T-helper 17 cell (primary cell): ENCODE measurements at places on chromosomes 5 and 9.
A peak's percentile ranks its signal among the peaks of the same experiment; 100 is the strongest.

- peak; percentile 52 for DNase-seq
These were observed 17.9 kb downstream of the CXCL14 start for GRCh38 chr5:135560858-135561257.

DNA sequence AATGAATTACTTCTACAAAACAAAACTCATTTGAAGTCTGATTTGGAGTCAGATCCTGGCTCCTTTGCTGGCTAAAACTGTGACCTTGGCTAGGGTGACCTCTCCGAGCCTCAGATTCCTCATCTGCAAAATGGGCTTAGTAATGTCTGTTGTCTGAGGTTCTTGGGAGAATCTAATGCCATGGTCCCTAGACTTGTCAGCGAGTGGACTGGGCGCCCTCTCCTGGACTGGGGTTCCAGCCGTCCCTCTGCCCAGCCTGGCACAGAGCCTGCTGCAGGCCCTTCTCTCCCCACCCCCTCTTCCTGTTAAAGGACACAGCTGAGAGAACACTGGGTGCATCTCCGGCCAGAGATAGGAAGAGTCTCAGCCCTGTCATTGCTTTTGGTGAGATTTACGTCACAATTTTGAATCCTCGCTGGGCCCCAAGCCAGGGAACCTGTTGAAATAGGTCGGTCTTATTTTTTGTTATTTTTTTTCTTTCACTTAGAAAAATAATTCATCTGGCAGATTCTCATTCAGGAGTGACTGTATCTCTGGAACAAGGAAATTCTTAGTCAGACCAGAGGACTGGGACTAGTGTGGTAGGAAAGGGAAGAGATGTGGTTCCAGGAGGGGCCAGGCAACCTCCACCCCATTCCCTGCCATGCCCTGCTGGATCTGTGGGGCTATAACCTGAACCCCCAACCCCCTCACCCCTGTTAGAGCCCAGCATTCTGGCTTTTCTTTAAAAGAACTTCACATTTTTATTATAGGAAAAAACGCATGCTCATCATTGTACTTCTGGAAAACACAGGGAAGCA lies 48.2 kb upstream of the RPL26L1 start:
- DNase-seq: no peak

- no peak for DNase-seq
These were observed 214.8 kb upstream of the PIK3R1 start for GRCh38 chr5:68000805-68001204.

GRCh38 chr5:142901476-142902185 lies 131.5 kb downstream of the ARHGAP26 start:
- no peak for DNase-seq

- no peak for DNase-seq
These were observed 81.9 kb downstream of the TNC start for GRCh38 chr9:115035841-115036612.

GRCh38 chr5:171493646-171494393 lies 74.4 kb downstream of the FGF18 start:
- no peak for DNase-seq

GRCh38 chr5:27773166-27773565 lies 734.8 kb upstream of the CDH9 start:
- DNase-seq: no peak

DNA sequence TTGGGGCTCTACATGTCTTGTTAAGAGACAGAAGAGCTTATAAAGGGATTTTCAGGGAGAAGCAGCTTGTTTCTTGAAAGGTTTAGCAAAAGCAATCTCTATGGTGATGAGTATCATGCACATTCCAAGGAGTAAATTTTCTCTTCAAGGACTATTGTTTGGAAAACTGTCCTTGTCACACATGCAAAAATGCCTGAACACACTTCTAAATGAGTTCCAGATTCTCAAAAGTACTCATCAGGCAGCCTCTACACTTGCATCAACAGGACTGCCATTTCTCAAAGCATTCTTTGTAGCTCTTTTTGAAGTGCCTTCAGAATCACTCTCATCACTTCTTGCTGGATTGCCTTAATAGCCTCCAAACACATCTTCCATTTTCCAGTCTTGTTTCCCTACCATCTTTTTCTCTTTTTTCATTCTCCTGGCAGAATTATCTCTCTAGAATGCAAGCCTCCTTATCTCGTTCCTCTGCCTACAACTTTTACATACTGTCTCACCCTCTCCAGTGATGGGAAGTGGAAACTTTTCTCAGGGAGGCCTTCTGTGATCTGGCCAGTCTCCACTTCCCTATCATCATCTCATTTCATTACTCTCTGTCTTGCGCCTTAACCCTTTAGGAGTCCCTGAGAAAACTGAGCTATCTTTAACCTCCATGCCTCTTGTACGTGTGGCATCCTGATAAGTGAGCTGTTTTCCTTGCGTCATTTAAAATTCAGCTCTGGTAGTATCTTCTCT lies 631.5 kb upstream of the TLE4 start:
- no peak for DNase-seq

- no peak for DNase-seq
These were observed 50.8 kb downstream of the SEC61B start for GRCh38 chr9:99272836-99273235.

DNA sequence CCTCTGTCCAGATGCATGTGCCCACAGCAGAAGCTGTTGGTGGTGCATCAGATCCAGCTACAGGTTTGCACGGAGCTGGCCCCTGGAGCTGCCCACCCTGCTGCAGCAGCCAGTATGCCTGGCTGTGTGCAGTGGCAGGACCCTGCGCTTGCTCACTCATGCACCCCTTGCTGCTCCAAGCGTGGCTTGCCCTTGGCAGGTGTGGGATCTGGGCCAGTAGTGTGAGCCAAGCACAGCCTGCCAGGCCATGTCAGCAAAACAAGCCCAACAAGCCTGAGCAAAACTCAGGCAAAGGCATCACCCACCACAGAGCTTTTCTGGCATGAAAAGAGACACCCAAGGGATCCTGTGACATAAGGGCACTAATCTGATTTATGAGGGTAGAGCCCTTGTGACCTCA lies 18.3 kb upstream of the ECPAS start:
- no peak for DNase-seq

GRCh38 chr9:87588339-87588738 lies 90.7 kb downstream of the DAPK1 start:
- DNase-seq: no peak

DNA sequence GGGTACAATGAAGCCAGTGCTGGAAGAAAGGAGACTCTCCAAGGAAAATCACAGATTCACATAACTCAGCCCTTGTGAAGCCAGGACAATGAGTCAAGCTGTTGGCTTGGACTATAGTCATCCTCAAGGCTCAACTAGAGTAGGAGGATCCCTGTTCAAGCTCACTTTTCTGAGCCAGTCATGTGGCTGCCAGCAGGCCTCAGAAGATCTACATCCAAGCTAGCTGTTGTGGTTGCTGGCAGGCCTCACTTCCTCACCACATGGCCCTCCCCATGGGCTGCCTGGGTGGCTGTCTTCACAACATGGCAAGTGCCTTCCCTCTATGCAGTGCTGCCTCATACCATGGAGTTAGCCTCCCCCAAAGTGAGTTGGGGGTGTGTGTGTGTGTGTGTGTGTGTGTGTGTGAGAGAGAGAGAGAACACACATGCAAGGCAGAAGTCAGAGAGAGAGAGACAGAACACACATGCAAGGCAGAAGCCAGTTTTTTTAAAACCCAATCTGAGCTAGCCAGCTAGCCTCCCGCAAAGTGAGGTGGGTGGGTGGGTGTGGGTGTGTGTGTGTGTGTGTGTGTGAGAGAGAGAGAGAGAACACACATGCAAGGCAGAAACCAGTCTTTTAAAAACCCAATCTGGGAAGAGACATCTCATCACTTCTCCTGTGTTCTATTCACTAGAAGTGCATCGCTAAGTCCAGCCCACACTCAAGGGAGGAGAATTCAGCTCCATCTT lies 17.1 kb downstream of the SCAI start:
- peak; percentile 44 for DNase-seq

- no peak for DNase-seq
These were observed 97.9 kb downstream of the CDH6 start for GRCh38 chr5:31291323-31291854.

- no peak for DNase-seq
These were observed 155.5 kb downstream of the RAB3C start for GRCh38 chr5:58738336-58738735.

DNA sequence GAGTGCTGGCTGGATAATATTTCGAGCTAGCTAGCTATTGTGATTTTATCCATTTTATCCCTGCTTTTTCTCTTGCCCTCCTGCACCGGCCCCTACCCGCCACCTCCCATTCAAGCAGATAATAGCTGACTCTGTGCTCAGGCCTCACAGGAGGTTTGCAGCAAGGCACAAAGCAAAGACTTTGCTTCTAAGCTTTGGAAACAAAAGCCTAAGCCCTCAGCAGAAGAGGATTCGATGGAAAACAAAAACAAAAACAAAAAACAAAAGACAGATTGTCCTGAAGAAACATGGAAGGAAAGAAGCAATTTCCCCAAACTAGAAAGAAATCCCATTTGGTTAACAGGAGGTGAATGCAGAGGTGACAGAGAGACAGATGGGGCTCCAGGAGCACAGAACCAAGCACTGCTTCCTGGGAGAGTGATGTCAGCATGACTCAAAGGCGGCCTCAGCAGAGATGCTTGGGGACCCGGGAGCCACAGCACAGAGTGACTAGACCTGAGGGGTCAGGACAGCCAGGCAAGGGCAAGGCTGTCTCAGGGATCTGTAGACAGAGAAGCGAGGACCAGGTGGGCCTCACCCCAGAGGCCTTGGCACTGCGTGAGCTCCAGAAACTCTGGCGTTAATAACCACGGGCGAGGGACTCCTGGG lies 28.4 kb downstream of the MTX3 start:
- no peak for DNase-seq

GRCh38 chr5:113330533-113331208 lies 104.1 kb downstream of the TSSK1B start:
- no peak for DNase-seq

- peak; percentile 73 for DNase-seq
These were observed 10.3 kb upstream of the CD180 start for GRCh38 chr5:67206929-67207328.

GRCh38 chr9:134778841-134779411 lies 101.7 kb upstream of the FCN2 start:
- DNase-seq: no peak

DNA sequence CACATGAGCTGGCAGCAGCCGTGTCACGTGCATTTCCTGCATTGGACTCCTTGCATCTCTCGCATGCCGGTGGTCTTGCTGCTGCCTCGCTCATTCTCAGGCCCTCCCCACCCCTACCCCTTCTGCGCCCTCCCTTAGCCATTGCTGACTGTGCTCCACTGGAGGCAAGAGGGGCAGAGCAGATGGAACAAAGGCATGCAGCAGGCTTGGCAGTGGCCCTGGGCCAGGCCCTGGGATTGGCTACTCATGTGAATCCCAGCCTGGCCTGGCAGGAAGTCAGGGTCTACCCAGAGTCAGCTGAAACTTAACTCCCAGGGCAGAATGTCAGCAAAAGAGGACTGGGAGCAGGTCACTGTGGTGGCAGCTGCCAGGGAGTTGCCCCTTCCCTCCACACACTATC lies 62.3 kb downstream of the TSTD2 start:
- DNase-seq: no peak

GRCh38 chr9:104553261-104553660 lies 15.7 kb upstream of the OR13C8 start:
- DNase-seq: no peak

DNA sequence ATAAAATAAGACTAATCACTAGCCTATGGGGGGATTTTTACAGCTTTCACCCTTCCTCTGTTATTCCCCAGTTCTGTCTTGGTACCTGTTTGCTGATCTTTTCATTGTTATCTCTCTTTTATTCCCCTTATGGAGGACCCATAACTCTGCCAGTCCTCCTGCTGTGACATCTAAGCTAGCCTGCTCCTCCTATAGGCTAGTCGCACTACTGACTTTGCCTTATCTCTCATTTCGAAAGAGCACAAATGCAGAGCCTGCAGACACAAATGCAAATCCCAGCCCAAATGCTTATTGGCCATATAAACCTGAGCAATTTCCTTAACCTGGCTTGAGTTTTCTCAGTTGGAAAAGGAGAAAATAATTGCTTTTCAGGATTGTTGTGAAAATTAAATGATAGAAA lies 59.1 kb upstream of the CAMK4 start:
- no peak for DNase-seq

DNA sequence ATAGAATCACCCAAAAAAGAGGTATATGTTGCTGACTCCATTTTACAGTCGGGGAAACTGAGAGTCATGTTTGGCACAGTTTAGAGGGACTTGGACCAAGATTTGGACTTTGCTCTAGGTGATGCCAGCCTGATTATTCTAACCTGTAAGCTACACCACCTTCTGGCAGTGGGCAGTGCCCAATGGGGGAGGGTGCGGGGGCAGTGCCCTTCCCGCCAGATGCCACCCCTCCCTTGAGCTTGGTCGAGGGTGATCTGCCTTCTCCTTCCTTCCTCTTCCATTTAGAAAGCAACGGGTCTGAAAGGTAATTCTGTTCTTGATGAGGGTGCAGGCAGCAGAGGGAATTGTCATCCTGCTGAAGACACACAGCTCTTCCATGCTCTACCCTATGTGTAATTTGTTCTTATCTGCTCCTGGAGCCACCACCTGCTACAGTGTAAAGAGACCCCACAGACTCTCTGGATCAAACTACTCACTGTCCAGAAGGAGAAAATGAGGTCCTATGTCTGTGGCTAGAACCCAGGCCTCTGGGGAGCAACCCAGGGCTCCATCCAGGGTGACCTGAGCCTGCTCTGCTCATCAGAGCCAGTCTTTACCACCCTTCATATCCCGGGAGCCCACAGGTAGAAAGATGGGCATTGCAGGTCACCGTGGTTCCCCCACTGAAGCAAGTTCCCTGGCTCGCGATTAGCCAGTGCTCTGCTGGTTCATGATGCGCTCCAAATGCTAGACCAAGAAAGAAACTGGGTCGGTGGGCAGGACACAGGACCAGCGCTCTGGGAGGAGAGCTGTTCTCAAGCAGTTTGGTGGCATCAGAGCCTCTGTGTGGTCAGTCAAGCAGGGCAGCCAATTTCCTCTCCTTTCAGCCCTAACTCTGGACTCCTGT lies 156.2 kb downstream of the RGS3 start:
- DNase-seq: no peak

DNA sequence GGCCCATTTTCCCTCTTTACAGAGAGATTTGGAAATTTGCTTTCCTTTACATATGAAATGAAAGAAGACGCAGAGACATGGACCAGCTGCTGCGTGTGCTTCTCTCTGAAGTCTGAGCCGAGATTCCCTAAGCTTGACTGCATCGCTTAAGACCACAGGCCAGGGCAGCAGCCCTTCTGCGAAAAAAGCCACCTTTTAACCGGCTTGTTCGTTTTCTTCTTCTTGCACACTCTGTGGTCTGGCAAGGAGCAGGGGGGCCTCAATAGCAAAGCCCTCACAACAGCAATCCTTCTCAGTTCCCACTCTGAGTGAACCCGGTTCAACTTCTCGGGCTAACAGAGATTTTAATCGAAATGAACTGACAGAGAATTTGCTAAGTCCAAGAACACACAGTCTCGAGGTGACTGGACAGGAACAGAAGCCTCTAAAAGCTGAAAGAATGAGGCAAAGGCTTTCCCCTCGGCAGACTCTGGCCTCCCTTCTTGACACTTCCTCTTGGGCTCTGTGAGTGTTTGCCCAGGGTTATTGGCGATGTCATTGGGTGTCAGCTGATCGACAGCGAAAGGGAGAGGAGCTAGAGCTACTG lies 512.9 kb upstream of the KLF4 start:
- DNase-seq: no peak

- no peak for DNase-seq
These were observed 45.7 kb downstream of the ERMP1 start for GRCh38 chr9:5787220-5787619.
